ENCODE measurements at places on chromosomes 13 and 19.

DNA sequence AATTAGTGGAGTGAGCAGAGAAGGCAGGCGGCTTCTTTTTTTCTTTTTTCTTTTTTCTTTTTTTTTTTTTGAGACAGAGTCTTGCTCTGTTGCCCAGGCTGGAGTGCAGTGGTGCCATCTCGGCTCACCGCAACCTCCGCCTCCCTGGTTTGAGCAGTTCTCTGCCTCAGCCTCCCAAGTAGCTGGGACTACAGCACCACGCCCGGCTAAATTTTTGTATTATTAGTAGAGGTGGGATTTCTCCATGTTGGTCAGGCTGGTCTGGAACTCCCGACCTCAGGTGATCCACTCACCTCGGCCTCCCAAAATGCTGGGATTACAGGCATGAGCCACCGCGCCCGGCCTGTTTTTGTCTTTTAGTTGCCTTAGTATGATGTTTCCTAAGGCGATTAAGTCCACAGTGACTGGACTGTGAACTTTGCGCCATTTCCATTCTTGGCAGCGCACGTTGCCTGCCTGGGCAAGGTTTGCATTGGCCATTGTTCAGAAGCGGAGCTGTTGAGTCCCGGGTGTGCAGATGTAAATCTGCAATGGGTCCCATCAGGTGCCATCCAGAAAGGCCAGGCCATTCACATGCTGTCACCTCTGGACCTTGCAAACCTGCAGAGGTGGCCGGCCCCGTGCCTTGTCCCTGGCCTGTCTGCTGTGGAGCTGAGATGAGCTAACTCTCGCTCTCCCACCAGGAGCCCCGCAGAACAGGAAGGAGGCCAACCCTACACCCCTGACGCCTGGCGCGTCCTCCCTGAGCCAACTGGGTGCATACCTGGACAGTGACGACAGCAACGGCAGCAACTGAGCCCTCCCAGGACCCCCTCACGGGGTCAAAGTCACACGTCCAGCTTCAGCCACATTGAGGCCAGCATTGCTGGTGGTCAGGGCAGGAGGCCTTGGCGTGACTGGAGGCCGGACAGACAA, 10.9 kb upstream of the SHD start:
- no peak for ATAC-seq

- no peak for ATAC-seq
Measured at GRCh38 chr13:43698009-43698408, 88.8 kb downstream of the ENOX1 start.

DNA sequence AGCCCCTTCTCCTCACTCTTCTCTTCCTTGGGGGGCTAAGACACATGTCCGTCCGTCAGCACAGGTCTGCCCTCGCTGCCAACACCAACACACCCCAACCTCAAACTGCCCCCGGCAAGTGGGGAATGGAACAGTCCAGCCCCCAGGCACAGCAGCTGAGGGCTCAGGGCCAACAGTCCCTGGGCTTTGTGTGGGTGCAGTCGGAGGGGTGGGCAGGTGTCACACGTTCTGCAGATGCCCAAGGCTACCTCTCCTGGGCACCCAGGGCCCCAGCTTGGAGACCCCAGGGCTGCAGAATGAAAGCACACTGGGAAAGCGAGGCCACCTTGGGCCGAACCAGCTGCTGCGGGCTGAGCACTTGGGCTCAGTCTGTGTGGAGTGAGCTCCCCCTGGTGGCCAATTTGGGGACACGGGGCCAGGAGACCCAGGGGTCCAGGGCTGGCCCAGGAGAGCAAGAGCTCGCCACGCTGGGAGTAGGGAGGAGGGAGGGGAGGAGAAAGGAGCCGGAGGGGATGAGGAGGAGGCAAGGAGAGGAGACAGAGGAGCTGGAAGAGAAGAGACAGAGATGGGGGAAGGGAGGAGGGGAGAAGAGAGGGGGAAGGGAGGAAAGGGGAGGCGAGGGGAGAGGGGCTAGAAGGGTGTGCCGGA, 14.0 kb upstream of the ATP8B3 start:
- ATAC-seq, result peak; percentile 76

DNA sequence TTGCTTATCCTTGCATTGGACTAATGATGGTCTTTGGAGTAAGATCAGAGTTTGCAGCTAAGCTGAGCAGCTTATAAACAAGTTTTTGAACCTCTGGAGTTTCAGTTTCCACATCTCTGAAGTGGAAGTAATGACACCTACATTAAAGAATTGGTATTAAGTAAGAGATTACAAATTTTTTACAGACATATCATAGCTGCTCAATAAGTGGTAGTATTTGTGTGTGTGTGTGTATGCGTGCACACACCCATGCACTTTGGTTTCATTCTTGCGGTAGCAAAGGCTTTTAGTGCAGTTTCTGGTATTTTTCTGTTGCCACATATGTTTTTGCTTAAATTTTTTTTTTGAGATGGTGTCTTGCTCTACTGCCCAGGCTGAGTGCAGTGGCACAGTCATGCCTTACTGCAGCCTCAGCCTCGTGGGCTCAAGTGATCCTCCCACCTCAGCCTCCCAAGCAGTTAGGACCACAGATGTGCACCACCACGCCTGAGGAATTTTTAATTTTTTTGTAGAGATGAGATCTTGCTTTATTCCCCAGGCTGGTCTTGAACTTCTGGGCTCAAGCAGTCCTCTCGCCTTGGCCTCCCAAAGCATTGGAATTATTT, 4.5 kb downstream of the NAA16 start:
- no peak for ATAC-seq

GRCh38 chr19:57689750-57690149, 8.0 kb downstream of the ZNF551 start:
- no peak for ATAC-seq

- ATAC-seq, result no peak
Measured at GRCh38 chr19:33865306-33865705, 68.6 kb downstream of the KCTD15 start.

GRCh38 chr19:1777149-1777548, 23.8 kb downstream of the ONECUT3 start:
- ATAC-seq, result no peak

DNA sequence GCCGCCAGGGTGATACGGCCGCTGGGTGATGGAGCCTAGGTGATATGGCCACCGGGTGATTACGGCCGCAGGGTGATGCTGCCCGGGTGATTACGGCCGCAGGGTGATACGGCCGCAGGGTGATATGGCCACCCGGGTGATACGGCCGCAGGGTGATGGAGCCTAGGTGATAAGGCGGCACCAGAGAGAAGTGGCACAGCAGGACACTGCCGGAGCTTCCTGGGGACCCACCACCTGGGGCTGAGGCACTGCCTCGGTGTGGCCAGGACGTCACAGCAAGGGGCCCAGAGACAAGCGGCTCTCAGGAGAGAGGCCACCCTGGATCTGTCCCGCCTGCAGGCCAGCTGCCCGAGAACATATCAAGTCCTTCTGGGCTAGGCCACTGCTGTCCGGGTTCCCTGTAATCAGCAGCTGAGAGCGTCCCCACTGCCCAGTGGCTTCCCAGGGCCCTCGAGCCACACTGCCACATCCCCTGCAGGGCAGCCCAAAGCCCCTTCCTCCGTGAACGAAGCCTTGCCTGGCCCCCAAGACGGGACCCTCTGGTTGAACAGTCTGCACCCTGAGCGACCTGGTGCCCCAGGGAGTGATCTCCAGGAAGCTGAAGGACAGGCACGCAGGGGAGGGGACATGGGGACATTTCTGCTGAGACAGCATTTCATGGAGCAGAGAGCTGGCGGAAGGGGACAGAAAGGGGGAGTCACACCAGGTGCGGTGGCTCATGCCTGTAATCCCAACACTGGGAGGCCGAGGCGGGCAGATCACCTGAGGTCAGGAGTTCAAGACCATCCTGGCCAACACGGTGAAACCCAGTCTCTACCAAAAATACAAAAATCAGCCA, 22.1 kb downstream of the ZNF787 start:
- no peak for ATAC-seq

DNA sequence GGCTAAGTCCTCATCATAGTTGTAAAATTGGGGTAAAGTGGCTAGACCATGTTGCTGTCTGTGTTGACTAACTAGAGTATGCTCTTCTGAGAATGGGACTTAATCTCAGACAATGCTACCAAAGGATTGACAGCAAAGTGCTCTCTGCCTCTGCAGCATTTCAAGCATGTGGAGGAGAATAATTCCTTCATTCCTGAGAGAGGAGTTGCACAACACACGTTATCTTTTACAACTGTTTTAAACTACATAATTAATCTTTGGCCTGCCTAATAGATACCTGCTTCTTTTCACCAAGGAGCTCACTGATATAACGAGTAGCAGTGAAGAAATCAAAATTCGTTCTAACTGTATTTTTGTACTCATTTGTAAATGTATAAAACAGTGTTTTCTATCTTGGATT, 2172.2 kb downstream of the PCDH9 start:
- no peak for ATAC-seq

- peak; percentile 87 for ATAC-seq
Measured at GRCh38 chr19:7652061-7652641, 15.2 kb downstream of the STXBP2 start.

DNA sequence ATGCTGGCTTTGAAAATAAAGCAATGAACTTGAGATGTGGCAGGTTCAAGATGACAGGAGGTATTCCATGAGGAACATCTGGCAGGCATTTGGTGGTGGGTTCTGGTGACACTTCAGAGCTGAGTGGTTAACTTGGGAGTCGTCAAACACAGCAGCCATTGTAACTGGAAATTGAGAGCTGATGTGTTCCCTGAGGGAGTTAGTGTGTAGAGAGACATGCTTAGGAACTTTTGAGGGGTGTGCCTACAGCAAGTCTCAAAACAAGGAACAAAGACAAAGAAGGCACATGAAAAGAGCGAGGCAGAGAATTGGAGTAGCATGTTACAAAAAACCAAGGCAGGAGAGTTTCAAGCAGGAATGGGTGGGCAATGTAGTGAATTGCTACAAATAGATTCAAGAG, 53.9 kb upstream of the KL start:
- ATAC-seq, result no peak

DNA sequence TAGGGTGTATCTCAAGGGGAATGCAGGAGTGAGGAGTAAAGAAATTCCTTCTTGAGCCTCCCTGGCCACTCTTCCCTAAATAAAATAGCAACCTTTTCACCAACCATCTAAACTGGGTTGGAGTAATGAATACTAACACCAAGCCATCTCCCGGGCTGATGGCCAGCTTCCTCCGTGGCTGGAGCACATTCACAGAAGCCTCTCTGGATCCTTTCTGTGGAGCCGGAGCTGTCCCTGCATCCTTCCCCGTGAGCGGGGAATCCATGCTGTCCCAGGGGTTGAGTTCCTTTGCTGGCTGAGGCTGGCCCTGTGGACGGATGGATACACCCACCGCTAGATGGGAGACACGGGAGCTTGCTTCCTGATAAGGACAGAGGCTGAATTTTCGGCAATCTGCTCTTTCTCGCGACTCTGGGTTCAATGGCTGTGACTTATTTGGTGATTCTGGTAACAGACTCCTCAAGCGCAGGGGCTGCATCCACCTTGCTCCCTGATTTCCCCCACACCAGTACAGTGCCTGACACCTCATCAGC, 370.3 kb downstream of the ZNF536 start:
- ATAC-seq, result no peak

GRCh38 chr19:52139252-52140031, at the start of gene ZNF616:
Gene ZNF616 (minus strand): TSS chr19:52139938. CDS start chr19:52130512, 9,426 bp downstream.
- peak; percentile 93 for ATAC-seq

GRCh38 chr13:44306371-44307192, 67.0 kb upstream of the SERP2 start:
- ATAC-seq, result no peak

DNA sequence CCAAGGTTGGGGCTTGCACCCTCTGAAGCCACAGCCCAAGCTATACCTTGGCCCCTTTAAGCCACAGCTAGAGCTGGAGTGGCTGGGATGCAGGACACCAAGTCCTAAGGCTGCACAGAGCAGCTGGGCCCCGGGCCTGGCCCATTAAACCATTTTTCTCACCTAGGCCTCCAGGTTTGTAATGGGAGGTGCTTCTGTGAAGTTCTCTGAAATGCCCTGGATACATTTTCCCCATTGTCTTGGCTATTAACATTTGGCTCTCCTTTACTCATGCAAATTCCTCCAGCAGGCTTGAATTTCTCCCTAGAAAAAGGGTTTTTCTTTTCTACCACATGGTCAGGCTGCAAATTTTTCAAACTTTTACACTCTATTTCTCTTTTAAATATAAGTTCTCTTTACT, 93.8 kb upstream of the FGF14 start:
- no peak for ATAC-seq
